Frontal cortex (tissue), 4 donors: ENCODE measurements at places on chromosomes 13 and 19.

DNA sequence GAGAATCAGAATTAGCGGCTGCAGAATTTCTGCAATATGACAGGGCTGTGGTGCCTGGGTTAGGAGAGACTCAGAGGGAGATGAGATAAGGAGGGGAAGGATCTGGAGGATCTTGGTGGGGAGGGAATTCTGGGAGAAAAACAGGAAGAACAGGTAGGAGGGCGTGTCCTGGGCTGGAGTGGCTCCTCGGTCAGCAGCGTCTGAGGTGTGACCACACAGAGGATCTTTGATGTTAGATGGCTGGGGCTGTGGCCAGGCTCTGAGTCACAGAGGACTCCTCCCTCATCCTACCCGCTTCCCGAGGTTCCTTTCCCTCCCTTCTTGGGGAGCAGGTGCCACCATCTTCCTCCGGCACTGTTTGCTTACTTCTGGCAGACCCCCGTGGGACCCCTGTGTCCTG, 6.4 kb upstream of the KLK6 start:
- DNase-seq, result no peak

GRCh38 chr13:31956980-31957644, 74.5 kb upstream of the FRY start:
- no peak for DNase-seq

GRCh38 chr19:44725684-44726083, 22.8 kb upstream of the BCL3 start:
- no peak for DNase-seq

DNA sequence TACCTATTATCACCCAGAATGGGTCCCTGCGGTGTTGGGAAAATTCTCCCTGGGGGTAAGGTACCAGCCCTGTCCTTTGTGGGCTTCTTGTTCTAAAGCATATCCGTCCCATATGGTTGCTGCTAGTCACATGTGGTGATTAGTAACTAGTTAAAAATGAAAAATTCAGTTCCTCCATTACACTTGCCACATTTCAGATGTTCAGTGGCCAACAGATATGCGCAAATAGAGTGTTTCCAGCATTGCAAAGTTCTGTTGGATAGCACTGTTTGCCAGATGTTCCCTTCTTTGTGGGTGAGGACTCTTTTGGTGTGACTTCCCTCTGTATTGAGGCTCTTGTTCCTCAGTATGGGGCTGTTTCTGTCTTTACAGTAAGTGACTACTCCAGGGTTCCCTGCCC, 3.8 kb downstream of the CNOT3 start:
- no peak for DNase-seq

DNA sequence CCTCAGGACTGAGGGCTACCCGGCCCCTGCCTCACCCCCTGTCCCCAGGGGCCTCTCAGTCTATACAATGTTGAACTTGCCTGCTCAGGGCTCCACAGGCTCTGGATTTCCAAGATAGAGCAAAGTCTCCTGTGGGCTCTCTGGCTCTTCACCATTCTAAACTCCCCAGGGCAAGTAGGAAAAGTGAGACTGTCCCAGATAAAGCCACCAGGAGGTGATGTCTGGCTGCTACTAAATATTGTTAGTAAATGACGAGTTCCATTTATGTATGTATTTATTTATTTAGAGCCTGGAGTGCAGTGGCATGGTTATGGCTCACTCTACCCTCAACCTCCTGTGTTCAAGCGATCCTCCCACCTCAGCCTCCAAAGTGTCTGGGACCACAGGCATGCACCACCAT, 73.6 kb upstream of the SIAH3 start:
- DNase-seq, result no peak

DNA sequence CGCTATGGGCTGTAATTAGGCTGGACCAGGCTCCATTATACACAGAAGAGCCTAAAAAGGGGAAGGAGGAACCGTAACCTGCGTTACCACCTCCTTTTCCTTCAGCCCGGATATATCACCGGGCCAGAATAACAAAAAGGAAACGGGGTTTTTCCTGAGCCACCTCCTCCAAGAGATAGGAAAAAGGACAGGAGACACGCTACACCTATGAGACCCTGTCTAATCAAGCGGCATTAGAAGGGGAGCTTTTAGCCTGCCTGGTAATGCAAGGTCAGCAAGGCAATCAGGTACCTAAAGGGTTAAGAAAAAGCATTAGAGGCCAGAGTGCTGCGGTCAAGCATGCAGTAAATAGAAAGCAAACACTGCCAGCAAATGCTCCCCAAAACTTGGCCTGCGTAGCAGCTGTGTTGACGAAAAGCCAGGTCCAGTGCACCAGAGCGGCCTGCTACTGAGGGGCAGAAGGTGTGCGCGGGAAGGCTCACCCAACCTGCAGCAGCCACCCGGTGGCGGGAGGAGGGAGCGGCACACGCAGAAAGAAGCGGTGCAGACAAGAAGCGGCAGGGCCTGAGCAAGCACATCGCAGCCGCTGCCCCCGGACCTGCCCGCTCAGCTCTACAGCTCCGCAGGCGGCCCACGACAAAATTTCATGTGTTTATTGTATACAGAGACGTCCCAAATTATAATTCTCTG, 1466.1 kb downstream of the UQCRFS1 start:
- DNase-seq, result no peak

GRCh38 chr13:108326309-108326708, 56.8 kb downstream of the TNFSF13B start:
- no peak for DNase-seq

DNA sequence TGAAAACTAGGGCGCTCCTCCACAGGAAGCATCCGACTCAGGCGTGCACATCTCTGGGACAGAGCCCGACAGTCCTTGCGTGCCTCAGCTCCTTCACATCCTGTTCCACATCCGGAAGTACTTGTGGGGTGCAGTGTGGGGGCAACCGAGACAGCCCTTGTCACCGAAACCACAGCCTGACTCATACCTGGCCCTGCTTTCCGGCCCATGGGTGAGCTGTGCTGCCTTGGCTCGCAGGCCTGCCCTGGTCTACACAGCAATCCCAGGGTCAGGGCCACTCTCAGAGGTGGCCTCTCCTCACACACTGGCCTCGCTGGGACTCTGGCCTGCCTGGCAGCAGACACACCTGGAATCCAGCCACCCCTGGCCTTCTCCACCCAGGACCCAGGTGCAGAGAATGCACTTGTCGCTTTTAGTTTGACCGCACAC, 100.4 kb downstream of the STK24 start:
- peak; percentile 56 for DNase-seq

GRCh38 chr19:6066661-6067646, 43.3 kb downstream of the RFX2 start:
- DNase-seq, result peak; percentile 58

GRCh38 chr19:54434873-54435214, 14.2 kb upstream of the LENG8 start:
- no peak for DNase-seq

DNA sequence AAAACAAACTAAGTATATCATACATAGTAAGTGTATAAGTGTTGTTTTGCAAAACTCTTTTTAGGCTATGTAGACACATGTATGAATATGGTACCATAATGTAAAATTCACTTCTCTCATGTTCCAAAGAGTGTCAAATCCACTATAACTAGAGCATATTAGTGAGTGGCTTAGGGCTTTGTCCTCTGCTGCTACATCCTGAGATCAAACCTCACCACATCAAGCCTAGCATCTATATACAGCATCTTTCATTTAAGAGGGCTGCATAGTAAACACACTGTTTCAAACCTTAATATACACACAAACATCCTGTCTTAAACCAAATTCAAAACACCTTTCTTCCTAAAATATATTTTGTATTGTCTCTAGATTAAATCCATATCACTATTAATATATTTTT, 38.7 kb downstream of the ELF1 start:
- no peak for DNase-seq

GRCh38 chr13:76980075-76980718, 11.7 kb upstream of the CLN5 start:
- peak; percentile 89 for DNase-seq

- DNase-seq, result no peak
Observed at GRCh38 chr13:48827709-48828108, 148.0 kb upstream of the FNDC3A start.

GRCh38 chr19:19562665-19563347, 24.7 kb downstream of the CILP2 start:
- DNase-seq, result no peak

DNA sequence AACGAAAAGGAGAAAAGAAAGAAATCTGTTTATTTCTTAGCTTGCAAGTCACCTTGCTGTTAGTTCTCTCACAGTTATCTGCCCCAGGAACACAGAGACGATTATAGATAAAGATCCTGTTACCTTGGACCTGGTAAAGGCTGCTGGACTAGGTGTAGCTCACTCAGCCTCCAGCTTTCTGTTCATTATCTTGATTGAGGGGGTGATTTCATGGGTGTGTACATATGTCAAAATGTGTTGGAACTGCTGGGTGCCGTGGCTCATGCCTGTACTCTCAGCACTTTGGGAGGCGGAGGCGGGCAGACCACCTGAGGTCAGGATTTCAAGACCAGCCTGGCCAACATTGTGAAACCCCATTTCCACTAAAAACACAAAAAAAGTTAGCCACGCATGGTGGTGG, 27.9 kb downstream of the CERS4 start:
- DNase-seq, result no peak

DNA sequence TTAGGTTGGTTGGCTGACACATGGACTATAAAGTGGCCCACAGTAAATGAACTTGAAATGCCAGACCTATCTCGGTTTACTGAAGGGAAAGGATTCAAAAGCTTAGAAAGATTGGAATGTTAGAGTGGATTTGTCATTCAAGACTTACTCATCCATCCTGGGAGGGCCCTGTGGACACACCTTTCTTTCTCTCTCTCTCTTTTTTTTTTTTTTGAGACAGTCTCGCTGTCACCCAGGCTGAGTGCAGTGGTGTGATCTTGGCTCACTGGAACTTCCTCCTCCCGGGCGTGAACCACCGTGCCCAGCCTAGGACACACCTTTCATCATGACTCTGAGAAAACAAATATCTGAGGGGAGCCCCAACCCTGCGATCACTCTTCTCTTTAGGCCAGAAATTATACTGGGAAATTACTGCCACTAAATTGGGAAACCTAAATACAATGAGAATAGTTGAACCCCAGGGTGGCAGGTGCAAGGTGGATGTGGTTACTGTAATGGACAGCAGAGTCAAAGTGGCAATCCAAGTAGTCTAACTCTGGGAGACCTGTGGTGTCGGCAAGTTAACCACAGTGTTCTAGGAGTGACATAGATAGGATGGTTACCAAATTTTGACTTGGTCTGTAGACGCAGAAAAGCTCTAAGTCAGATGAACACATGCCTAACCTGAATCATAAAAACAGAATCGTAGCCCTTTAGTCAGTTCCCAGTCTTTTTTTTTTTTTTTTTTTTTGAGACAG, 47.1 kb upstream of the ZMYM5 start:
- no peak for DNase-seq

GRCh38 chr19:45179072-45179891, 698 bp downstream of the BLOC1S3 start:
- DNase-seq, result peak; percentile 21

GRCh38 chr13:27130979-27131623, 40.5 kb downstream of the USP12 start:
- no peak for DNase-seq

DNA sequence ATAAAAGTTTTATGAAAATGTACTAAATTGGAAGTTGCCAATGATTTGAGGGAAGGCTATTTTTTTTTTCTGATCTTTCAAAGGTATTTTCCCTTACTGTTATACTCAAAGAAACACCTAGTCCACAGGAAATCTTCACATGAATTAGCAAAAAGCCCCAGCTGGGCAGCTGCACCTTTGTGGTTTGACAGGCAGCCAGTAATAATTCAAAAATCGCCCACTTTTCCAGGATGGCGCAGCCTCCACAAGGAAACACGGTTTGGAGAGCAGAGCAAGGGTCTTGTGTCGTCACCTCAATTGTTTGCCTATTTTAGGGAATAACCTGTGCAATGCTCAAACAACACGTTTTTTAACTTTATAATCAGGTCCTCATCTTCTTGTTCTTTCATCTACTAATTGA, 324.9 kb upstream of the GPC6 start:
- no peak for DNase-seq

GRCh38 chr13:49298903-49299605, 51.3 kb downstream of the CDADC1 start:
- DNase-seq, result no peak

GRCh38 chr13:26699197-26699490, 61.4 kb downstream of the GPR12 start:
- no peak for DNase-seq

DNA sequence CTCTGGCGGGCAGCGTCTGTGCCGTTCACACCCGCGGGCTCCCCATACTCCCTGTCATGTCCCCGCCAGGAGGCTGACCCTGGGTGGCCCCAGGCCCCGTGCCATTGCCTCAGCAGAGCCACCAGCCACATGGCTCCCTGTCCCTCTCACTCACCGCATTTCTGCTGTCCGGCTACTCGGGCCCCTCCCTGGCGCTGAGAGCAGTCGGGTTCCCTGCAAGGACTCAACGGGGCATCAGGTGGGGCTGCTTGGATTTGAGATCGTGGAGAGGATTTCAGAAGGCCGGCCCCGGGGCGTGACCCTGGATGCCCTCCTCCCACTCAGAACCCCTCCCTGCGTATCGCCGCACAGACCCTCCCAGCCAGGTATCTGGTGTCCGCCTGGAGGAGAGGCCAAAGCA, 142.1 kb downstream of the KDM4B start:
- DNase-seq, result no peak

- peak; percentile 24 for DNase-seq
Observed at GRCh38 chr13:73657821-73658540, 476.2 kb downstream of the KLF12 start.

DNA sequence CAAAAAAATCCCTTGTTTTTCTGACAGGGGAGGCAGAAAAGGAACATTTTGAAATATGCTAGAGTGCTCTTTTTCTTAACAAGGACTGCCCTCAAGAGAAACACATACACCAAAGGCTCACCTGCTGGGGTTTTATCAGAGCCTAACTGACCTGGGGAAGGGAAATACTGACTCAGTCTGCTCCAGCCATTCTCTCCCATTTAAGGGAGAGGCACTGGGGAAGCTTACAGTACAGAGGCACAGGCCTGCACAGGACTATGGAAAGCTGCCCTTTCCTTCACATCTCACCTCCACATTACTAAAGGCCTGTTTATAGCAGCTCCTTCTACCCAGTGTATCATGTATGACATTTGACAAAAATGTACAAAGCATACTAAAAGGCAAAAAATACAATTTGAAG, 30.3 kb downstream of the TNFRSF19 start:
- no peak for DNase-seq

GRCh38 chr19:44987148-44987675, 14.1 kb upstream of the RELB start:
- no peak for DNase-seq

DNA sequence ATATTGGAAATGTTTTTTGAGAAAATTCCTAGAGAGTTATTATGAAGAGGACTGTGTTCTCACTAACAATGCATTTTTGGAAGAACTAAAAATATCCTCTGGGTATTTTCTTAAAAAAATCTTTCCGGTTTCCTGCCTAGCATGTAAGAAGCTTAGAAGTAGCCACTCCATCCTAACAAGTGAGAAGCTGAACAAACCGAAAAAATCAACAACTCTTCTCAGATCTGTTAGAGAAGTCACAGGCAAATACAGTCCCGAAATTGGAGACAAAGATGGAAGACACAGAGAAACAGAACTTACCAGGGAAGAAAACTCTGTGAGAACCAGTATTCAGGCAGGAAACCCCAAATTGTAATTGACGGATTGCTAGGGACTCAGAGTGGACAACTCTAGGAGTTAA, 173.0 kb downstream of the KLF12 start:
- no peak for DNase-seq

GRCh38 chr13:40060296-40061007, 405.0 kb downstream of the COG6 start:
- no peak for DNase-seq

GRCh38 chr13:46698014-46698413, 98.9 kb downstream of the ESD start:
- no peak for DNase-seq
